ENCODE measurements at places on chromosomes 6 and 20.
A peak's percentile ranks its signal among the peaks of the same experiment; 100 is the strongest.

DNA sequence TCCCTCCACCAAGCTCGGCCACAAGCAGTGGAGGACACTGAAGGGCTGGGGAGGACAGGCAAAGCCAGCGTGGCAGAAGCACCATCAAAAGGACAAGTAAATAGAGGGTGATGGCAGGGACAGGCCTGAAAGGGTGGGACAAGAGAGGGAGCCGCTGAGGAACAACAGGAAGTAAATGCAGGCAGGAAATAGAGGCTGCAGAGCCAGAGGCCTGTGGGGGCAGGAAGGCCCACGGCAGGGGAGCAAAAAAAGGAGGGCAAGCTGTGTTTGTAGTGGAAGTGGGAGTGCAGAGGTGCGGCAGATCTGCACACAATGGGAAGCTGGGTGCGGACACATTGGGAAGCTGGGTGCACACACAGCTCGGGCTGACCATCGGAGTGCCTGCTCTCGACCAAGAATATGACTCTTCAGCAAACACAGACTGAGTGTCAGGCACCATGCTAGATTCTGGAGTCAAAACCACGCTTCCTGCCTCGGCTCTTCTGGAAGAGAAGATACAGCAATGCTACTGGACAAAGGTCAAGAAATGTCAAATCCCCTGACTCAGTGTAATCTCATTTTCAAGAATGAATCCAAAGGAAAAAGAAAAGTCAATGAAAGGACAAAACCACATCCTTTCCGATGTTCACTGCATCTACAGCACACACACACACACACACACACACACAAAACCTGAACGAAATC is 40.4 kb upstream of the RAB22A start:
- DNase-seq: no peak

- DNase-seq: no peak
These were observed 10.5 kb downstream of the MANBAL start for GRCh38 chr20:37299718-37300528.

DNA sequence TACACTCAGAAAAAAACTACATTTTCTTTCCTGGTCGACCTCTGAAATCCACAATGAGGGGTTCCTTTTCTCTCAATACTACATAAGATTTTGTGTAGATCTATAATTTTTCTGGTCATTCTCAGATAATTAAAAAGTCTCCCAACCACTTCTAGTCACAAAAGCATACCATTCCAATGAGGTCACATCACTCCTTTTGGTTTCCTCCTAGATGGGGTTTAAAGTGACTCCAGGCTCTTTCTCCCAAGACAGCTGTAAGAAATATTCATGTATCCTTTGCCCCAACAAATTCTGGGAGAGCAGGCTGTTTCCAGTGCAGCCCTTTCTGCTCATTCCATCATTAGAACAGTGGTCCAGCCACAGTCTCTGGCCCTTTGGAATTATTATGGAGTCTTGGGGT is 43.1 kb upstream of the BEND6 start:
- DNase-seq: no peak

- DNase-seq: peak; percentile 8
These were observed 42.2 kb upstream of the SPTLC3 start for GRCh38 chr20:12966468-12967085.

GRCh38 chr6:109165392-109165974 is 70.2 kb downstream of the CEP57L1 start:
- DNase-seq: peak; percentile 54

GRCh38 chr6:9564021-9564420 is 850.9 kb downstream of the TFAP2A start:
- DNase-seq: peak; percentile 17

DNA sequence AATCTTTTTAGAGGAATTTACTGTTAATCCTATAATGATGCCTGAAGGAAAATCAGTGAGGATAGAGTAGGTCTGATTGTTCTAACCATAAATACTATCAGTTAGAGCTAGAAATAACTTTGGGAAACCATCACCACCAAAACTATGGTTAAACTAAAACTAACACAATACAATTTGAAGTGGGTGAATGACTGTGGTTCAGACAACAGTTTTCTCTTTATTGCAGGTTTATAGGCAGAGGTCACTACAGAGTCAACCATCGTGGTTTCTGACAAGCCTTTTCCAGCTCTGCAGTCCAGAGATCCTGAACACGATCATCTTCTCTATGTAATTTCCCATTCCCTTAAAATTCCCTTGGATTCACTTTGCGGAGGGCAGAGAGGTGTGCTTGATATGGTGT is 134.3 kb downstream of the IBTK start:
- DNase-seq: no peak

Data from OCI-M1 (cell line).